Effector CD4-positive, alpha-beta T cell (primary cell): ENCODE measurements at places on chromosomes 16 and 17.

- peak; percentile 62 for DNase-seq
These were observed 1.2 kb downstream of the TMC6 start for GRCh38 chr17:78127239-78127887.

- DNase-seq: no peak
These were observed 334 bp downstream of the GH1 start for GRCh38 chr17:63918305-63918704.

GRCh38 chr16:70304892-70305448 lies 6.0 kb downstream of the DDX19B start:
- DNase-seq: no peak

- no peak for DNase-seq
These were observed 64.5 kb downstream of the SRCIN1 start for GRCh38 chr17:38541281-38541680.

DNA sequence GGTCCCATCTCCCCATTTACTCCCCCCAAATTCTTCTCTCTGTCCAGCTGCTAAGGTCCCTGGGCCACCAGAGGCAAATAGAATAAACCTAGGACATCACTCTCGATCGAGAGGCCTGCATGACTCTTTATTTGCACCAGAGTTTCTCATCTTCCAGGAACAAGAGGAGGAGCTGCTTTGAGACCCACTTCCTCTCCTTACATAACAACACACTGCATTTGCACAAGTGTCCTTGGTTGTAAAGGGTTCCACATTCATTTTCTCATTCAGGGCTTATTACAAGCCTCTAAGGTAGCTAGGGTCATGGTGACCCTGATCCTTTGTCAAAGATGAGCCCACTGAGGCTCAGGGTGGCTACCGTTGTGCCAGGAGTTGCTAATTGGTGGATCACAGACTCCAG lies 38.1 kb upstream of the RHOT1 start:
- DNase-seq: no peak

DNA sequence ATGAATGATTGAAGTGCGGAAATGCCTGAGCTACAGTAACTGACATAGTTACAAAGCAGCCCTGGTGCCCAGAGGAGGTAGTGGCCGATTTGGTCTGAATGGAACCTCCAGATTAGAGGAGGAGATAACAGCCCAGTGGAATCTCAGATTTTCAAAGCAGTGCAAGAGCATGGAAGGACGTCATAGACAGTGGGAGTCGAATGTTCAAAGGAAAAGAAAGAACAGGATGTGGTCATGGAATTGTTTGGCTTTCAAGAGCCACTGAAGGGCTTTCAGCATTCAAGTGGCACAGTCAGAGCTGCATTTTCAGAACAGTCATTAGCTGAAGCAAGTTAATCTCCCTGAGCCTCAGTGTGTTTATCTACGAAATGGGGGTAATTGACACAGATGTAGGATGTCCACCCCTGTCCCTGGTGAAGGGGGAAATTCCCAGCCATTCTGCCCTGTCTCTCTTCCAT lies 104.6 kb upstream of the CACNG3 start:
- DNase-seq: no peak

DNA sequence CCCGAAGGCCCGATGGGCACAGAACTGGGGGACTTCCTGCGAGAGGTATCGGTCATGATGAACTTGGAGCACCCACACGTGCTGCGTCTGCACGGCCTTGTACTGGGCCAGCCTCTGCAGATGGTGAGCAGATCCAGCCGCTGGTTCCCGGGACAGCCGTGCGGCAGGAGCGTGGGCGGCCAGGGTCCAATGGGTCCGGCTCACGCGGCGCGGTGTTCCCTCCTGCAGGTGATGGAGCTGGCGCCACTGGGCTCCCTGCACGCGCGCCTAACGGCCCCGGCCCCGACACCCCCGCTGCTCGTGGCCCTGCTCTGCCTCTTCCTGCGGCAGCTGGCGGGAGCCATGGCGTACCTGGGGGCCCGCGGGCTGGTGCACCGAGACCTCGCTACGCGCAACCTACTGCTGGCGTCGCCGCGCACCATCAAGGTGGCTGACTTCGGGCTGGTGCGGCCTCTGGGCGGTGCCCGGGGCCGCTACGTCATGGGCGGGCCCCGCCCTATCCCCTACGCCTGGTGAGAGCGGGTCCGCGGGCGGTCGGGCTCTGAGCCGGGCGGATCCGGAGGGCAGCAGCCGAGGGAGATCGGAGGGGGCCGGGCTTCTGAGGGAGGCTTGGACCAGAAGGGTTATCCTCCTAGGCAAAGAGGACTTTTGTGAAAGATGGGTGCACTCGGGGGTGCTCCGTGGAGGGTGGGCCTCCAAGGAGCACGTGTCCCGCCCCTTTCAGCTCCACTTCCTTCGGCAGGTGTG lies 3.0 kb downstream of the TNK1 start:
- peak; percentile 75 for DNase-seq

GRCh38 chr17:40024901-40025300 lies 9.7 kb downstream of the CSF3 start:
- DNase-seq: no peak

DNA sequence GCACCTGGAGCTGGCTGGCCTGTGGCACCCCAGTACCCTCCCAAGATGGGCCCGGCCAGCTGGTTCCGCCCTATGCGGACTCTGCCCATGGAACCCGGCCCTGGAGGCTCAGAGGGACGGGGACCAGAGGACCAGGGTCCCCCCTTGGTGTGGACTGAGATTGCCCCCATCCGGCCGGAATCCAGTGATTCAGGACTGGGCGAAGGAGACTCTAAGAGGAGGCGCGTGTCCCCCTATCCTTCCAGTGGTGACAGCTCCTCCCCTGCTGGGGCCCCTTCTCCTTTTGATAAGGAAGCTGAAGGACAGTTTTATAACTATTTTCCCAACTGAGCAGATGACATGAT lies 12.0 kb downstream of the TBX21 start:
- no peak for DNase-seq

GRCh38 chr17:81148986-81149533 lies 16.2 kb upstream of the PVALEF start:
- no peak for DNase-seq

- DNase-seq: no peak
These were observed 44.7 kb downstream of the CYTH1 start for GRCh38 chr17:78737332-78737731.

- no peak for DNase-seq
These were observed 2.1 kb downstream of the PRKCA start for GRCh38 chr17:66304304-66305174.

DNA sequence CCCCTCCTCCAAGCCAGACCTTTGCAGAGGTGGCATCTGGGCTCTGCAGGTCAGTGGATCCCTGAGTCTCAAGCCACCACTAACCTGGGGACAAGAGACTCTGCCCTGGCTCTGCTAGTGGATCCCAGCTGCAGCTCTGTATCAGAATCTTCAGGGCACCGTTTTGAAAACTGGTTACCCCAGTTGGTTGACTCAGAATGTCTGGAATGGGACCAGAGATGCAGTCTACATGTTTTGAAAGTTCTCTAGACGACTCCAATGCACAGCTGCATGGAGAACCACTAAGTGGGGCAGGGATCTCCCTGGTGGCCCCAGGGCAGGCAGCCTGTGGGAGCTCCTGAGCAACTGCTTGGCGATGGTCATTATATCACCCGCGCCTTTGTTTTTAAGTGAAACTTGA lies 34.1 kb upstream of the ADORA2B start:
- DNase-seq: no peak

GRCh38 chr17:32266051-32266388 lies 388 bp downstream of the RHBDL3 start:
- DNase-seq: no peak

- DNase-seq: no peak
These were observed 16.3 kb upstream of the CDH15 start for GRCh38 chr16:89155184-89155679.

- no peak for DNase-seq
These were observed 5.5 kb upstream of the SRL start for GRCh38 chr16:4247460-4247784.

- no peak for DNase-seq
These were observed 24.5 kb downstream of the GPR142 start for GRCh38 chr17:74391771-74392170.

- no peak for DNase-seq
These were observed 276.8 kb downstream of the SEC14L1 start for GRCh38 chr17:77417575-77417974.

GRCh38 chr17:77214743-77215142 lies 74.0 kb downstream of the SEC14L1 start:
- DNase-seq: no peak

DNA sequence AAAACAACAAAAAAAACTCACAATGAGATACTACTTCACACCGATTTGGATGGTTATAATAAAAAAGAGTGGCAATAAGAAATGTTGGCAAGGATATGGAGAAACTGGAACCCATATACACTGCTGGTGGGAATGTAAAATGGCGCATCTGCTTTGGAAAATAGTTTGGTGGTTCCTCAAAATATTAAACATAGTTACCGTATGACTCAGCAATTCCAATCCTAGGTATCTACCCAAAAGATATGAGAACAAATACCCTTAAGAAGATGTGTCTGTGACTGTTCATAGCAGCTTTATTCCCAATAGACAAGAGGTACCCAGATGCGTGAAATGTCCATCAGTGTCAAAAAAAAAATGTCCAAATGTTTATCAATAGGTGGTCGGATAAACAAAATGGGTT lies 7.2 kb downstream of the CPPED1 start:
- no peak for DNase-seq

DNA sequence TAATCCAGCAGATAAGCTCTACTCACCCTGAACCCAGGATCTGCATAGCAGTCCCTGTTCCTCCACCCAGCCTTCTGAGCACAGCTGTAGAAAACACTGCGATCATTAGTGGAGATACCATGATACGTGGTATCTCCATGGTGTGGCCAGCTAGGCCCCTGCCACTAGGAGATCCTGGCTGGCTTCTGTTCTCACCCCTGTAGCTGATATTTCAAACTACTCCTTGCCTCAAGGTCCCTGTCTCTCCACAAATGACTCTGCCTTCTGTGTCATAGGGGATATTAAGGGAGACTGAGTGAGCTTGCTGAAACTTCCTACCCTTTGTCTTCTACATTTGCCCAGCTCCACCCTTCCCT lies 44.3 kb downstream of the ERN1 start:
- DNase-seq: no peak

- DNase-seq: no peak
These were observed 174.0 kb downstream of the KATNIP start for GRCh38 chr16:27723711-27724481.

- no peak for DNase-seq
These were observed 308.2 kb downstream of the XYLT1 start for GRCh38 chr16:17162560-17162959.

GRCh38 chr17:7836596-7837407 lies 2.8 kb downstream of the KDM6B start:
- peak; percentile 56 for DNase-seq

GRCh38 chr17:55757659-55758058 lies 6.8 kb downstream of the PCTP start:
- DNase-seq: no peak

DNA sequence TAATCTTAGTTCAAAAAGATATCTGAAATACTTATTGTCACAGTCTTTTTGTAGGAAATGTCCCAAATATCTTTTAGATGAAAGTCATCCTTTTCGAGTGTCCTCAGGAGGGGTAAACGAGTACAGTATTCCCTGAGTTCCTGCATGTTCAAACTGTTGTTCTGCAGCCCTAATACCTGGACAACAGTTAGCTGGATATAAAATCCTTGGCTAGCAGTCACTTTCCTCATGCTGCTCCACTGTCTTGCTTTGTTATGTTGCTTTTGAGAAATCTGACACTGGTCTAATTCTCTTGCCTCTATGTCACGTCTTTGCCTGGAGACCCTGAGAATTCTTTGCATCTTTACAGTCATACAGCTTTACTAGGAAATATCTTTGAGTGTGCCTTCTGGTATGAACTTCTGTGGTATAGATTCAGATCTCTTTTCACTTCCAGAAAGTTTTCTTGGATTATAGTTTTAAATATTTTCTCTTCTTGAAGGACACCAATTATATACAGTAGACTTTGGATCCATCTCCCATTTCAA lies 9.5 kb downstream of the MBTD1 start:
- no peak for DNase-seq

- DNase-seq: no peak
These were observed 8.2 kb upstream of the EIF1 start for GRCh38 chr17:41680426-41681040.

DNA sequence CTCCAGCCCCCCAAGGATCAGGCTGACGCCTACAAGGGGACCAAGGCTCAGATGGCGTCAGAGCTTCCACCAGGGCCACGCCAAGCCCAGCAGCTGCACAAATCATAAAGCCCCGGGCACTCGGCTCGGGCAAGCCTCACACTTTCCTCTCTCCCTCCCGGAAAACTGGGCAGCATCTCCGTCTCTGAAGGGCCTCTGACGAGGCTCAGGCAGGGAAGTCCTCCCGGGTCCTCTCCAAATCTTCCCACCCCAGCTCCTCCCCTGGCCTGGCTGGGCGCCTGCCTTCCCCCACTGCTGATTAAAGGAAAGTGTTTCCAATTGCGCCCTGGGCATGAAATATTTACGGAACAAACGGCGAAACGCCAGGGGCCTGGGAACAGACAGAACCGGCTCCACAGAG lies 38.5 kb downstream of the PIEZO1 start:
- DNase-seq: no peak

DNA sequence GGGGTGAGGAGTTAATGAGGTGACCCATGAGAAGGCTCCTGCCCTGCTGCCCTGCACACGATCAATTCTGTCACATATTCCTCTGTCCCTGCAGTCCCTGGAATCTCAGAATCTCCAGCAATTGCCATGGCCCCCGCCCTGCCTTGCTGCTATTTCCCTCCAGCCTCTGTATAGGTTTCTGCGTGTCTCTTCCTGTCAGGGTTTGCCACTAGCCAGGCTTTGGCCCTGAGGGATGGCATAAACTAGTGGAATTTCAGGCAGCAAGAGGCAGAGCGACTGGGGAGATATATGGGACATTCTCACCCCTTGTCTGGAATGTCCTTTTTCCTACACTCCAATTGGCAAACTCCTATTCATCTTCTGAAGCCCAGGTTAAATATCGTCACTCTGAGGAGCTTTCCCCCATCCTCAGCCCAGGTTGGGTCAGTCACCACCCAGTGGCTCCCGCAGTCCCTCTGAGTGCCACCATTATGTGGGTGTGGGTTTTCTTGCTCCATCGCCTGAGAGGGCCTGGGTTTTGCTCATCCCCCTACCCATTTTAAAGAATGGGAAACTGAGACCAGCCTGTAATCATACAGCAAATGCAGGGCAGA lies 15.5 kb upstream of the NATD1 start:
- no peak for DNase-seq

DNA sequence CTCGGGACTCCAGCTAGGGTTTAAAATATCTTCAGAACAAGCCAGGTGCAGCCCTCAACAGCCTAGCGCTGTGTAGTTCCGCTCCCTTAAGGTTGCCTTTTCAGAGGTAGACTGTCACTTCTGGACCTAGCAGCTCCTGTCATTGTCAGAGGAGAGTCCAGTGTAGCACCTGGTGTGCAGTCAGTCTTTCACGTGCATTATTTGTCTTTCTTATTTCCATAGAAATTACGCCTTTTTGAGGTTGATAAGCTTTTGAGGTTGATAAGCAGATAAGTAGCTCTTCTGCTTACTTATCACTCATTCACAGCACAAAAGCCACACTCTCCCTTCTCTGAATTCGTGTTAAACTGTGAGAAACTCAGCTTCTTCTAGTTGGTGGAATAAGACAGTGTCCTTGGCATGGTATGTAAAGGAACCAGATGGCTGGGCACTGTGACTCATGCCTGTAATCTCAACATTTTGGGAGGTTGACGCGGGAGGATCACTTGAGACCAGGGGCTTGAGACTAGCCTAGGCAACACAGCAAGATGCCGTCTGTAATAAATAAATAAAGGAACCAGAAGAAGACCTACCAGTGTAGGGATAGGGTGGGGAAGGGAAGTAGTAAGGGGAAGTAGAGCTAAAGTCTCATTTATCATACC lies 10.2 kb downstream of the EEF2K start:
- no peak for DNase-seq

GRCh38 chr16:12152740-12153139 lies 176.2 kb downstream of the SNX29 start:
- no peak for DNase-seq

- no peak for DNase-seq
These were observed 22.5 kb upstream of the ABR start for GRCh38 chr17:1202291-1202690.
